ENCODE measurements at places on chromosomes 2 and 18.

- no peak for DNase-seq
Measured at GRCh38 chr2:176118601-176119339, 2.2 kb downstream of the HOXD10 start.

DNA sequence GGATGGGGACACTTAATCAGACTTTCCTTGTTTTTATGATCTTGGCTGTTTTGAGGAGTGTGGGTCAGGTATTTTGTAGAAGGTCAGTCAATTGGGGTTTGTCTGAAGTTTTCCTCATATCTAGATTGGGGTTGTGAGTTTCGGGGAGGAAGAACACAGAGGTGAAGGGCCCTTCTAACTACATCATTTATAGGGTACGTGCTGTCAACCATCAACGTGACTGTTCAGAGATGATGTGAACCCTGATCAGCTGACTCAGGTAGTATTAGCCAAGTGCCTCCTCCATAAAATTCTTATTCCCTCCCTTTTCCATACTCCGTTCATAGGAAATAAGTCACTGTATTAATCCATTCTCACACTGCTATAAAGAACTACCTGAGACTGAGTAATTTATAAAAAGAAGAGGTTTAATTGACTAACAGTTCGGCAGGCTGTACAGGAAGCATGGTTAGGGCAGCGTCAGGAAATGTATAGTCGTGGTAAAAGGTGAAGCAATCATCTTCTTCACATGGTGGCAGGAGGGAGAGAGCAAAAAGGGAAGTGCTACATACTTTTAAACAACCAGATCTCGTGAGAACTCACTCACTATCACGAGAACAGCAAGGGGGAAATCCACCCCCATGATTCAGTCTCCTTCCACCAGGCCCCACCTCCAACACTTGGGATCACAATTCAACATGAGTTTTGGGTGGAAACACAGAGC is 547.1 kb upstream of the LINC00305 start:
- no peak for DNase-seq

DNA sequence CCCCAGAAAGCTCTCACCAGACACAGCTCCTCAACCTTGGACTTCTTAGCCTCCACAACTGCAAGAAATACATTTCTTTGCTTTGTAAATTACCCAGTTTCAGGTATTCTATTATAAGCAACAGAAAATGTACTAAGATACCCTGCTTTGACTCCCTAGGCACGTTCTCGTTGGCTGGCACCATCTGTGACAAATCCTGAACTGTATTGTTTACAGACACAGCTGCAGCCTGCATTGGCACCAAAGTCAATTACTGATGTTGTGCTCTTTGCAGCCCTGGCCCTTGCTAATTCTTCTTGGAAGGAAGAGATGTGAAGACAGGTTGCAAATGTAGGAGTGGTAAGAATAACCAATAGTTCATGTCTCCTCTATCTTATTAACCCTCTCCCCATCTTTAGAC is 72.7 kb upstream of the FAM136A start:
- DNase-seq: no peak

DNA sequence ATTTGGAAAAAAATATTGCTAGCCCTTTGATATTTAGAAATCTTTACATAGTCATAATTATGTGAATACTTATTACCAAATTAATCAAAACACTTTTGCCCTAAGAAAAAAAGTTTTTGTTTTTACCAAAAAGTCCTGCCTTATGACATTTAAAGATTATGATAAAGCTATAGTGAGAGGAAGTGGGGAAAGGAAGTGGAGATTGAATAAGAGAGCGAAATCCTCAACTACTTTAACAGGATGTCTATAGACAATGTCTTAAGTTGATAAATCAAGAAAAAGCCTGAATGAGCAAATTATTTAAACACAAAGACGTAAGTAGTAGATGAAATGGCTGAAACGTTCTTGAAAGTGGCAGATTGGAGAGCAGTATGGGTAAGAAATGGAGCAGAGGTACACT is 20.9 kb upstream of the VPS54 start:
- no peak for DNase-seq

DNA sequence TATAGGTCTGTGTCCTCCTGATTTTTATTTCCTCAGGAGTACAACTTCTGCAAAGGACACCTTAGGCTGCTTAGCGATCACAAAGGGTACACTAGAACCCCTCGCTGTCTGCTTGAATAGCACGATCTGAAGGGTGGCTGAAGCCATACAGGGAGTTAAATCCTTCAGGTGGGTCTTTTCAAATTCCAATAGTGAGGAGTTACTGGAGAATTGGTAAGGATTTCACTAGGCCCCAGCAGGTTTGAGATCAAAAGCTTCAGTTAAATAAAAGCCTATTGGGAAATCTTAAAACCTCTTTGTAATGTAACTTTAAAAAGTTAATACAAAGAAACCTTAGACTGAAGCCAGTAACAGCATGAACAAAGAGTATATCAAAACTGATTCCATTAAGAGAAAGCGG is 613.1 kb downstream of the ZEB2 start:
- DNase-seq: no peak

- DNase-seq: no peak
Measured at GRCh38 chr2:189835855-189836558, 51.8 kb downstream of the PMS1 start.

- DNase-seq: no peak
Measured at GRCh38 chr2:95275601-95276243, 1.5 kb downstream of the PROM2 start.

DNA sequence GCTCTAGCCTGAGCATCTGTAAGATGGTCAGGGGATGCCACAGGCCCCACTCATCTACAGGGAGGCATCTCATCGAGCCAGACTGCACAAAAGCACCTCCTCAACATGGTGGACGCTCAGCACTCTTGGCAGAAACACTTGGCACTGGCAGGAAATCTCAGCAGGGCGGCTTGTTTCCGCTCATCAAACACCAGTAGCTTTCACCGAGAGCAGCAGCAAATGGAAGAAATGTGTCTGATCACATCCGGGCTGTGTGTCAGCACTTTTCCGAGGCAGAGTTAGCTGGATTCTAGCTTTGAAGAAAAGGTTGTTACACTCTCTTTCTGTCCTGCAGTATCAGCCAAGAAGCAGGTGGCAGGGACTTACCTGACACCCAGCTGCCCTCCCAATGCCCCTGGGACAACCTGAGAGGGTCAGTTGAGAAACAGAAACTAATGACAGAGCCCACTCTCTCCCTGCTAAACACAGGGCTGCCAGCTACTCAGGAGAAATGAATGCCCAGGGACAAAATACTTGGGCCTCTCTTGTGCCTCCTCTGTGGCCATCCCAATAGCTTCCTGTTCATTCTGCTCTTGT is 68.9 kb upstream of the FZD7 start:
- no peak for DNase-seq

DNA sequence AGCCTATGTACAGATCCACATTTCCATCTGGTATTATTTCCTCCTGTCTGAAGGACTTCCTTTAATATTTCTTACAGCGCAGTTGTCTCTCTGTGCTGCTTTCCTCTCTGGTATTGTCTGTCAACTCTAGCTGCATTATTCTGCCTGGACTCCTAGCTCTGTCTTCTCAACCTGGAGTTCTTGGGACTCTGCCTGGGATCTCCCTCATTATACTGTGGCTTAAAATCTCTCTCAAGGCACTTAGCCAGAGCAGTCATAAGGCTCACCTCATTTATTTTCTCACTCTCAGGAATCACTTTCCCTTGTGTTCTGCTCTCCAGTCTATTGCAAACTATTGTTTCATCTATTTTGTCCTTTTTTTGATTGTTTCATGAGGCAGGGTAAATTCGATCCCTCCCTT is 850.4 kb downstream of the ERBB4 start:
- DNase-seq: no peak

- no peak for DNase-seq
Measured at GRCh38 chr18:35291166-35291565, 1.1 kb upstream of the ZSCAN30 start.

DNA sequence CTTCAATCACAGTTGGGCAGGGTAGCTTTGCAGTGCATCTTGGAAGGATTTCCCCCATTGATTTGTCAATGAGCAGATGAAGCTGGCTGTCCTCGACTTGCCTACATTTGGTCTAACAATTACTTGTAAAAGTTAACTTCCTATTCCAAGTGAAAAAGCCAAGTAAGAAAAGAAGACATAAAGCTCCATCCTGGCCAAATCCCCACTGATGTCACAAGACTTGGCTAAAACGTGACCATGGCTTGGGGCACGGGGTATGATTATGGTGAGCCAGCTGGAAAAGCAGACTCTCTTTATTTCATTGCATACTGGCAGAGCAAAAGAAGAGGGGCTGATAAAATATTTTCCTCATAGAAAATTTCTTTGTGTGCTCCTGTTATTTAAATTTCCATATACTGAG is 25.4 kb upstream of the PID1 start:
- no peak for DNase-seq

- no peak for DNase-seq
Measured at GRCh38 chr2:45595721-45596435, 15.2 kb downstream of the SRBD1 start.

GRCh38 chr2:236776695-236777251 is 207.1 kb downstream of the ACKR3 start:
- no peak for DNase-seq

- DNase-seq: no peak
Measured at GRCh38 chr2:156704132-156704531, 268.0 kb downstream of the GPD2 start.

- no peak for DNase-seq
Measured at GRCh38 chr18:63152096-63152495, 167.5 kb downstream of the BCL2 start.

GRCh38 chr2:190742431-190742830 is 93.5 kb downstream of the NAB1 start:
- DNase-seq: no peak

DNA sequence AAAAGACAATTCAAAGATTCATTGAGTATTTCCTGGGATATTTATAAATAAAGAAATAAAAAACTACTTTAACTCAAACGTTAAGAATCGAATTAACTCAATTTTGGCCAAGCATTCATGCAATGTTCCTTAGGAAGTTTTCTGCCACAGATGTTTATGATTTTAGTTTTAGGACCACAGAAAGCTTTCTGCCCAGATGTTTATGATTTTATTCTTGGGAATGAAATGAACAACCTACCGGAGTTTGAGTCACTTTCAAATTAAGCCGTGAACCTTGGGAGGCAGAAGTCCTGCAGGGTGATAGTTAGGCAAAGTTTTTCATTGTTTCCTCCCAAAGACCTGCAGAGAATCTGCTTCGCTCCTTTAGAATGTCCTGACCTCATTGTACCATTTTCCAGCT is 34.7 kb upstream of the MBP start:
- DNase-seq: no peak

GRCh38 chr2:149463328-149464002 is 124.1 kb downstream of the MMADHC start:
- DNase-seq: no peak

DNA sequence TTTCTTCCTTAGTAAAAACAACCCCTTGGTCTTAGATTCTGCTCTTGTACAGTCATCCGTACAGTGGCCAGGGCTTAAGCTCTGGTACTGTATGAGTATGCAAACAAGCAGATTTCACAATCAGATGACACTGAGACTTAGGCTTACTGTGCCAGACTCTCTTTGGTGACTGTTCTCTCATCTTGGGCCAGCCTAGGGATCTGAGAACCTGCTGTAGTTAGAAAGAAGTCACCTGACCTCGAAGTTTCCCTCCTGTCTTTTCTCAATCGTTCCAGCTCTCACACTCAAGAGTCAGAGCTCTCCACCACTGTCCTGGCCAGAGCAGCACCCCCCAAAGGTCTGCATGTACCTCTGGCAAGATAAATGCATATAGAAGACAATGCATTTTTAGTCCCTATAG is 63.2 kb downstream of the ZEB2 start:
- DNase-seq: no peak

GRCh38 chr2:215664847-215665525 is 229.1 kb upstream of the FN1 start:
- DNase-seq: no peak

GRCh38 chr2:173884025-173884802 is 81.0 kb downstream of the SP3 start:
- DNase-seq: no peak

GRCh38 chr2:98643496-98644100 is 35.2 kb downstream of the UNC50 start:
- no peak for DNase-seq

DNA sequence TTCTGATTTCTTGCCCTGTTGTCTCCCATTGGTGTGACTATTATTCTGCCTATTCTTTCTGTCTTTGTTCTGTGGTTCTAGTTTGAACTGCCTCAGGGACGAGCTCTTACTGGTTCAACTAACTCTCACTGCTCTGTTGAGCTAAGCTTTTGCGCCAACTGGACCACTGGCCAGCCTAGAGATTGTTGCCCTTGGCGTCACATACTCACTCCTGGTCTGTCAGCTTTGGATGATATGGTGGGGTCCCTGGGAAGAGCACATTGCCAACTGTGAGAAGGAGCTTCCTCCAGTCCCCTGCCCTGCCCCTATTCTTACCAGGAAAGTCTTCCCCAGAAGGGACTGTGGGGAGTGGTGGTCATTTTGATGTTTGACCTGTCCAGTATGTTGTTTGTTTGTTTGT is 6.0 kb downstream of the MTHFD2 start:
- no peak for DNase-seq

- no peak for DNase-seq
Measured at GRCh38 chr2:55590810-55591440, 26.5 kb downstream of the PPP4R3B start.

GRCh38 chr2:101253013-101253702 is 472 bp downstream of the CNOT11 start:
- DNase-seq: peak; percentile 22
